ENCODE measurements at places on chromosomes 2 and 18. TPM values are rescaled to one million over a fixed set of nuclear protein-coding genes. Genes with fewer than 3 reads are reported as not detected.

AGXT gene
- total RNA-seq, result not detected

SMYD1 gene
- not detected for total RNA-seq

EPC2 gene
- total RNA-seq, result 12.6 TPM

ST8SIA5 gene
- total RNA-seq, result not detected

IL36B gene
- total RNA-seq, result not detected

GRCh38 chr2:108404784-108405397, 27.1 kb downstream of the SULT1C4 start:
- no peak for DNase-seq

DNA sequence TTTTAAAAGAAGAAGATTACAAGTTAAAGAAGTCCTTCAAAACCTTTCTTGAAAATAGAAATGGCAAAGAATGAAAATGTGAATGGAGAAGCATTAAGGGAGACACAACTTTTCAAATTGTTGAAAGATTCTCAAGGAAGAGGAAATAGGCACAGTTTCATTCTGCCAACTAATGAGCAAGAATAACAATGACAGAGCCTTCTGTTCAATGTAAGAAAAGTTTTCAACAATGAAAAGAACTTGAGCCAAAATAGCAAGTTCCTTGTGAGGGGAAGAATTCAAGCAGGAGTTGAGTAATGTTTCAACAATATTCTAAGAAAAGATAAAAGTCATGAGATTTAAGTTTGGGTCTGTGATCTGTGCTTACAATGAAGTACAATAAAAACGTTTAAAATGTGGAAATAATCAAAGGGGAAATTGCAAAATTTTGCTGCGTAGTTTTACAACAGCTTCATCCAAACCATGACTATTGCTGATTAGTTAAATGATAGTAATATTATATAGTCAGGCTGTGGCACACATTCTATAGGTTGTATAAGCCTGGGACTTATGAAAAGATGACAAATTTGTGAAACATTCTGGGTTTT, 122.6 kb downstream of the METTL4 start:
- no peak for DNase-seq

All from MG63 (cell line).